ENCODE measurements at places on chromosomes 16 and 17.
A peak's percentile ranks its signal among the peaks of the same experiment; 100 is the strongest.

GRCh38 chr17:61343576-61343975 is 56.1 kb upstream of the TBX2 start:
- DNase-seq = no peak

DNA sequence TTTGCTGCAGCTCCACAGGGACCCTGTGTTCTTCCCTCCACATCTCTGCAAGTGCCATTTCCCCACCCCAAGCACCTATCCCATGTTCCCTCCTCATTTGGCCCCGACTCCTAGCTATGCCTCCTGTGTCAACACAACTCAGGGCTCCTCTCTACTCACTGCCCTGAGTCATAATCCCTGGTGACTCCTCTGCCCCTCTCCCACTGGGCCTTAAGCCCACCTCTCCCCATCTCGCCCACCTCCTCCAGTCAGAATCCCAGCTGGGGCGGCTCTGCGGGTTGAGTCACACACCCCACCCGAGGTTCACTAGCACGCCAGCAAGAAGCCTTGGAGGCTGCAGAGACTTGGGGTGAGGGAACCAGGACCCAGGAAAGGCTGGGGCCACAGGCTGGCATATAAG is 346.2 kb downstream of the FOXL1 start:
- no peak for DNase-seq

GRCh38 chr17:79837888-79838521 is 1.2 kb downstream of the CBX4 start:
- peak; percentile 36 for DNase-seq

DNA sequence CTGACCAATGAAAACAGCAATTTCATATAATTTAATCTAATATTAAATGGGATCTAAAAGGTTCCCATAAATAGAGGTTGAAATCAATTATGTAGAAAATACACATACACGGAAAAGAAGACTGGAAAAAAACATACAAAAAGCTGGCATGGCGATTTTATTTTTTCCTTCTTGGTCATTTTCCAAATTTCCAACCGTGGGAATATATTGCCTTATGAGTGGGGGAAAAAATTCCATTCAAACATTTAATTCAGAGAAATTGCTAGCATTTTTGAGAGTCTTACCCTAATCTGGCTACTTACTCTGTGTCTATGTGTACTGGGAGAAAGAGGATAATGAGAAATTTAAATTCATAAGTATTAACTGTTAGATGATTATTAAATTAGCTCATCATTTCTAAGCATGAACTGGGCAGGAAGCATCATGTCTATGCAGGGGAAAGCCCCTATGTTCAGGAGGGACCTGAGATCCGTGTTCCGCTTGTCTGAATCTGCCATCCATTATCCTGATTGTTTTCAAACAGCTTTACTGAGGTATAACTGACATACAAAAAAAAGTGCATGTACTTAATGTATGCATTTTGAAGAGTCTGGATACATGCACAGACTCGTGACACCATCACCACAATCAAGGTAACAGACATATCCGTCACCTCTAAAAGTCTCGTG is 145.2 kb downstream of the XYLT1 start:
- DNase-seq = no peak

- DNase-seq = no peak
Observed at GRCh38 chr17:28746611-28747050, 2.8 kb downstream of the TRAF4 start.

DNA sequence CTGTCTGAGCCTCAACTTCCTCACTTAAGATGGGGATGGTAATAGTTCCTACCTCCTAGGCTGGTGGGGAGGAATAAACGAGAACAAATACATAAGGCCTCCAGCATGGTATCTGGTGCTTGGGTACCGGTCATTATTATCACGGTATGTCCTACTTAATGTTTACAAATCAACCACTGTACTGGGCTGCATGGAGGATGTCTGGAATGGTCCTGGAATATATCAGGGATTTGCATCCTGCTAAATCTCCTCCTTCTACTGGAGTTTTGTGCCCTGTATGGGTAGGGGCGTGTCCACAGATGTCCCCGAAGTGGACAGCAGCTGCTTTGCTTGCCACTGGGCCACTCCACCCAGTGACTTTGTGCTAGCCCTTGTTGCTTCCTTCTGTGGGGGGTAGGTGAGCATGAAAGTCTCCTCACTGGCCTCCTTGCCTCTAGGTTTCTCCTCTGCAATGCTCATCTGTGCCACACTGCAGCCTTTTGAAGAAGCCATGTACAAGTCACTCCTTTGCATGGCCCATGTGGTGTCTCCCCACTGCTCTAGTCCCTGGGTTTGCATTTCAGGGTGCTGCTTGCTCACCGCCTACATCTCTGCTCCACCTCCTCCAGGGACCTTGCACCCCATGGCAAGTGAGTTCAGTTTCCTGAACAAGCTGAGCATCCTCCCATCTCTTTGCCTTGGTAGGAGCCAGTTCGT is 2.2 kb upstream of the CMIP start:
- DNase-seq = no peak

GRCh38 chr17:80612997-80613731 is 68.5 kb downstream of the RPTOR start:
- DNase-seq = no peak

- DNase-seq = no peak
Observed at GRCh38 chr17:19755392-19755791, 7.3 kb upstream of the ALDH3A1 start.

- peak; percentile 73 for DNase-seq
Observed at GRCh38 chr17:58317421-58318064, 11.1 kb downstream of the TSPOAP1 start.

DNA sequence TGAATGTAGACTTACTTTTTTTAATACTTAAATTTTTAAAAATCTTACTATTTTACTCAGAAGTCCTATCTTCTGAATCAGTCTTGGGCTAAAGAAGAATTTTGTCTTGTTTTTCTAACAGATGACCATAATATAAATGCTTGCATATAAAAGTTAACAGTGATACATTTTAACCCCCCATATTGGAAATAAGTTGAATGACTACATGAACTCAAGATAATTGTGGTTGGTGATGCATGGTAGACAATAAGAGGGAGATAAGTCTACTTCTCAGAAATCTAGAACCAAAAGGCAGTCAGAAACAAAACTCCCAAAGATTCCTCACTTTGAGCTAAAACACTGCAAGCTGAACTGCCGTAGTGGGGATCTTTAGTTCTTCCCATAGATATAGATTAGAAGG is 868.4 kb upstream of the SOX9 start:
- DNase-seq = no peak

DNA sequence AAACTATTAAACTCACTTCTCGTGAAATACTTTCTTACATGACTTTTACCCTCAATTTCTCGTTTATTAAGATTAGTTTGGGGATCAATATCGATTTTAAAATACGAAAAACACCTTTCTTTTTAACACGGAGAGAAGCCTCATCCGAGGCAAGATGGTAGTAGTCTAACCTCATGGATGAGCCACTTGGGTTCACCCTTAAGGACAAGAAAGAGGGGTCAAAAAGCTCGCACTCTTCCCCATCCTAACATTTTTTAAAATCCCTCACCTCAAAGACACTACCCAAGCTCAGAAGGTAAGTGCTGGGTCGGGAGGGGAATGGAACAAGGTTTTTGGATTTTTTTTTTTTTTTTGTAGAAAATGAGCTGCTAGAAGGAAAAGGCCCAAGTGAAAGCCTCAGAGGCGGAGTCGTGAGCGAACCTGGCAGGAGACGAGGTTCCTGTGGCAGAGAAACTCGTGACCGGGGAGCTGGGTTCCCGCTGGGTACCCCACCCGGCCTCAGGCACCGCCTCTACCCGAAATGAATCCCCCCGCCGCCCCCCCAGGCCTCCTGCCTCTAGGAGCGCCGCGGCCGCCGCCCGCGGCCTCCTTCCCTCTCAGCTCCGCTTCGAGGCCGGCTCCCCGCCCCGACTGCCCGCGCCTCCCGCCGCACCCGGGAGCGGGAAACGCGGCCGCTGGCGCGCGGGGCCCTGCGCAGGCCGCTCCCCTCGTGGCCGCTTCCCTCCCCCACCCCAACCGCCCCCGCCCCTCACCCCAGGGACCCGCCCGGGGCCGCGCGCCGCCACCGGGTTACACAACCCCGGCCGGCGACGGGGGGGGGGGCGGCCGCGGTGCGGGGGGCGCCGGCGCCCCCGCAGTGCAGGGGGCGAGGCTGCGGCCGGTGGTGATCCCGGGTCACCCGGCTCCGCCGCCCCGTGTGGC is 1.6 kb downstream of the NUFIP2 start:
- DNase-seq = peak; percentile 66

DNA sequence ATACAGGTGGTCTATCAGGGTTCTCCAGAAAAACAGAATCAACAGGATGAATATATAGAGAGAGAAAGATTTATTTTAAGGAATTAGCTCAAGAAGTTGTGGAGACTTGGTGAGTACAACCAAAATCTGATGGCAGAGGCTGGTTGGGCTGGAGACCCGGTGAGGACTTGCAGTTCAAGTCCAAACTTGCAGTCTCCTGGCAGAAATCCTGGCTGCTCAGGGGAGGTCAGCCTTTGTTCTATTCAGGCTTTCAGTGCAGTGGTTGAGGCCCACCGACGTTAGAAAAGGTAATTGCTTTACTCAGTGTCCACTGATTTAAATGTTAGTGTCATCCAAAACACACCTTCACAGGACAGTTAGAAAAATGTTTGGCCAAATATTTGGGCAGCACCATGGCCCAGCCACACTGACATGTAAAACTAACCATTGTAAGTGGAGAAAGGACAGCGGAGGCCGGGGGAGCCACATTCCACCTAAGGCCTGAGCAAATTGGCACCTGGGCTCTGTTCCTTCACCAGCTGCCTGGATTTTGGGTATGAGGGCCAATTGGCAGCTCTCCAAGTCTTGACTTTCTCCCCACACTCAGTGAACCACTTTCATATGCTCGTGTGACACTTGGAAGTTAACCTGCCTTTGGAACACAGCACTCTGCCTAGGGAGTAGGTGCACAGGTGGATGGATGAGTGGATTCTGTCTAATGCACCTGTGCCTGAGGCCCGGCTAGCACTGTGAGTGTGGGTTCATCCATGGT is 54.7 kb downstream of the CACNG5 start:
- no peak for DNase-seq

GRCh38 chr17:74738051-74738996 is 1.3 kb downstream of the RAB37 start:
- DNase-seq = peak; percentile 72

DNA sequence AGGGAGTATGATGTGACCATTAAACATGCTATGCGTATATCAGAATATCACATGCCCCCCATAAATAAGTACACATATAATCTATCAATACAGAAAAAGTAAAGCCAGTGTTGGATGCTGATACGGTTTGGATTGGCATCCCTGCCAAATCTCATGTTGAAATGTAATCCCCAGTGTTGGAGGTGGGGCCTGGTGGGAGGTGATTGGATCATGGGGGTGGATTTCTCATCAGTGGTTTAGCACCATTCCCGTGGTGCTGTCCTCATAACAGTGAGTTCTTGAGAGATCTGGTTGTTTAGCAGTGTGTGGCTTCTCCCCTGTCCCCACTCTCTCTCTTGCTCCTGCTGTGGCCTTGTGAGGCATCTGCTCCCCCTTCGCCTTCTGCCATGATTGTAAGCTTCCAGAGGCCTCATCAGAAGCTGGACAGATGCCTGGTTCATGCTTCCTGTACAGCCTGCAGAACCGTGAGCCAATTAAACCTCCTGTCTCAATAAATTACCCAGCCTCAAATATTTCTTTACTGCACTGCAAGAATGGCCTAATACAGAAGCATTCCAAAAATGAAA is 88.9 kb downstream of the AATF start:
- DNase-seq = no peak
